Kasumi-1 (cell line): ENCODE measurements at places on chromosomes 4 and X.
A peak's percentile ranks its signal among the peaks of the same experiment; 100 is the strongest.

GRCh38 chr4:151581570-151581969 lies 172.6 kb downstream of the FHIP1A start:
- no peak for DNase-seq

DNA sequence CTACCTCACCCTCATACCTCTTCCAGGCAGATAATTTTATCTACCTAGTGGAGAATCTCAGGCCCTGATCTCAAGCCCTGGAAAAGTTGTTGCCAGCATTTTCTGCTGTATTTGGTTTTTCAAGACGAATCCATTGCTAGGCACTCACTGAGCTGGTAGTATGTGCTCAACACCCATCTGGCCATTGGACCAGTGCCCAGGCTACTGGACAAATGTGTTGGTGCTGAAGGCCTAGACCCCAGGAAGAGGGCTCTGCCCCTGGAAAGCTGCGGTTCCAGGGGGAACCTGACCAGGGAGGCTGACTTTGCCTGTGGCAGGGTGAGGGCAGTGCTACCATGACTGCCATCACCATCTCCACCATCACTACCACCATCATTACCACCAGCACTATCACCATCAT lies 72.4 kb downstream of the PSAPL1 start:
- no peak for DNase-seq

GRCh38 chrX:65706041-65706828 lies 38.8 kb downstream of the MSN start:
- no peak for DNase-seq

DNA sequence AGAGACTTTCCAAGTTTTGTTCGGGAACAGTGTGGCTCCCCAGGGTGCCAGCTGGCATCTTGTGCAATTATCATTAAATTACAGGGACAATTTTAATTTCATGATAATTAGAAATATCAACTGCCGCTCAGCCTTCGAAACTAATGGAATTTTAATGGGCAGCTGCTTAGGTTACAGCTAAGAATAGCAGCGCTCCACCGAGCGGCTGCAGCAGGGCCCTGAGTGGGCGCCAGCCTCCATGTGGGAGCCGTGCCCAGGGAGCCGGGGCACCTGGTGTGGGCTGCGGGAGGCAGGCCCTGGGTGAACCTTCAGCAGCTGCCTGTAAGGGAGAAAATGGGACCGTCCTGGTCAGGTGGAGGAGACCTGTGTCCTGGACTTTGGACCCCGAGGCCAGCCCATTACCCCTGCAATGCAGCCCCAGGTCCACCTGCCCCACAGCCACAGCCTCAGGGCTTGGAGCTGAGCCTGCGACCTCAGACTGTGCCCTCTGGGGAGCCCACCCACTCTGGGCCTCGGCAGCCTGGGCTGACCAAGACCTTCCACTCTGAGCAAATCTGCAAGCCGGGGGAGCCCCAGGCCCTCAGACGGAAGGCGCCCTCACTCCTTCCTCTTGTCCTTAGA lies 21.1 kb downstream of the MSANTD1 start:
- DNase-seq, result no peak

GRCh38 chr4:109730619-109731545 lies 1.0 kb upstream of the PLA2G12A start:
- DNase-seq, result no peak

DNA sequence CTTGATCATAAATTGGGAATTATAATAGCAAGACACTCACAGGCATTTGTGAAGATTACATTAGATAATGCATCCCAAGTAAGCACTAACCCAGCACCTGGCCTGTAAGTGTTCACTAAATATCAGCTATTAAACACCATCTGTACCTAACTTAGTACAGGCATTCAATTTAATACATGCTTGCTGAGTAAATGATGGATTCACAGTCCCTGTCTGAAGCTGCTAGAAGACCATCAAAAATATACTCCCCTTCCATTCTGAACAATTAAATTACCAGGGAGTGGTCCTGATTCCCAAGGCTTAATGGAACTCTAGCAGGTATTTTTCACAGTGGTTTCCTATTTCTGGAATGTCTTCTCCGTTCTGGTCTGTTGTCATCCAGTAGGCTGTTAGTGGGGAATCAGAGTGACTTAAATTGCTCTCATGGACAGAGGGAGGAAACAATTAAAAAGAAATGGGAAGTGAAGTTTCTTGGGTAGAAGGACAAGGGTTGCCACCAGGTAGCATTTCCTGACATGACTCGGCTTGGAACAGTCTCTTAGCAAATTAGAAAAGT lies 233.9 kb downstream of the PTTG2 start:
- DNase-seq, result no peak

DNA sequence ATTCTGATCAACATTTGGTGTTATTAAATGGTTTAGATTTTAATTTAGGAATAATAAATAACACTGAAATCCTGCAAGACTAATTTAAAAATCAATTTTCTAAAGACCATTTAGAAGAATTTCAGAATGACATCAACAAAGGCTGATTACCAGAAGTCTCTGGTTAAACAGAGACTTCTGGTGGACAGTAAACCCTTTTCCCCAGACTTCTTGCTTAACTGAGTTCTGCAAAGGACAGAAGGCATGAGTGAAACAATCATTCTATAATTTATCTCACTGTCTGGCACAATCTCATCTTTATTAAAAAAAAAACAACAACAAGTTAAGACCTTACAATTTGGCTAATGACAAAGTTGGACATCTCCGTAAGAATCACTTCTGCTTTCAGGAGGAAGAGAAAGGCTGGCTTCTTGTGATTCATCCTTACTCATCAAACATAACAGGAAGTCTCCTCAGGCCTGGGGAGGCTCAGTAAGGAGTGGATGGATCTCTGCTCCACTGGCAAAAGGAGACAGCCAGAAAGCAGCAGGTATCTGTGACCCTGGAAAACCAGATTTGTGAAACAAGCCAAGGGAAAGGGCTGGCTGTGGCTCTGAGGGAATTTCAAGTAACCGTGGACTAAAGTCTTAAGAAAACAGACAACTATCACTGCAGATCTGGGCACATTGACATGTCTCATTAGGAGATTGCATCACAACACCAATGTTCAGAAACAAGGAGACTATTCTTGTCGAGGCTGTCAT lies 908 bp upstream of the TLR6 start:
- peak; percentile 90 for DNase-seq

GRCh38 chrX:34528081-34528480 lies 129.0 kb downstream of the TMEM47 start:
- DNase-seq, result no peak

DNA sequence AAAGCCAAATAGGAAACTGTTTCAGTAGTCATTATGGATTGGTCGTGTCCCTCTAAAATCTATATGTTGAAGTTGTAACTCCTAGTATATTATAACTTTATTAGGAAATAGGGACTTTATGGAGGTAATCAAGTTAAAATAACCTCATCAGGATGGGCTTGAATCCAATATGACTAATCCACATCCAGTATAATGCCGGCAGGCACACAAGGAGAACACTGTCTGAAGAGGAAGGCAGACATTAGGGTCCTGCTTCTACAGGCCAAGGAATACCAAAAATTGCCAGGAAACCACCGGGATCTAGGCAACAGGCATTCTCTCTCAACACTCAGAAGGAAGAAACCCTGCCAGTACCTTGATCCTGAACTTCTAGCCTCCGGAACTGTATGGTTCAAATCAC lies 130.3 kb downstream of the ATP10D start:
- no peak for DNase-seq

- DNase-seq, result no peak
Measured at GRCh38 chr4:5055411-5055810, 4.1 kb downstream of the STK32B start.

DNA sequence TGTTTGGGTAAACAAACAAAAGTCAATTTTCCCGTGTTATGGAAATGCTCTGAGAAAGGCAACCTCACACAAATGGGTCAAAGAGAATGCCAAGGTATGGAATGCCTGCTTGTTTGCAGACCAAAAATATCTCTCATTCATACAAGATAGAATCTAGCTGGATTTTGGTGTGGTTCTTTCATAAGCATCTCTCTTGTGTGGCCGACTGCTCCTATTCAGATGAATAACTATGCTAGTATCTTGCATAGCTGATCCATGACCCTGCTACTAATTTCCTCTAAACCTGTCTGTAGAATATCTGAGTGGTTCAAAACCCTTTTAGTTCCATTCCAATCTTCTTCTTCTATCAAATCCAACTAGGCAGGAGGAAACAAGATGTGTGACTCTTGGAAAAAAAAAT lies 28.2 kb upstream of the SORBS2 start:
- no peak for DNase-seq

DNA sequence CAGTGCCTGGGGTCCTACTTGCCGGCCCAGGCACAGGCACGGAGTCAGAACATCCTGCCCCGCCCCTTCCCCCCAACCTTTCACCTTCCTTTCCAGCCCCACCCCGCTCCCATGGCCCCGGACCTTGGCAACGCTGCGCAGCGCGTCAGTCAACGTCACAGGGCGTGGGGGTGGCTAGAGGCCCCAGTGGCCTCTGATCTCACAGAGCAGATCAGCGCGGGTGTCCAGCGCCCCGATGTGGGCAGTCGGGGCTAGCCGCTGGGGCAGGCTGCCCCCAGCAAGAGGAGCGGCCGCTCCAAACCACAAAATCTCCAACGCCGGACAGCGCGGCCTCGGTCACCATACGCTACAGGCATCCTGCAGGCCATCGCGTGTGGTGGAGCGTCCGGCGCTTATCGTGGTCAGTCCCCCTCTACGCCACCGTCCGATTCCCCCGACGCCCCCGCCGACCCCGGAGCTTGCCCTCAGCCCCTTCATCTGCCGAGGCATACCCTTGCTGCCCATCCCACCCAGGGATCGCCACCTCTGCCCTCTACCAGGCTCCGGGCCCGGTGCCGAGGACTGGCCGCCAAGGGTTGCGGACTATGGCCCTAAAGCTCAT lies 69.6 kb upstream of the APOOL start:
- DNase-seq, result no peak

DNA sequence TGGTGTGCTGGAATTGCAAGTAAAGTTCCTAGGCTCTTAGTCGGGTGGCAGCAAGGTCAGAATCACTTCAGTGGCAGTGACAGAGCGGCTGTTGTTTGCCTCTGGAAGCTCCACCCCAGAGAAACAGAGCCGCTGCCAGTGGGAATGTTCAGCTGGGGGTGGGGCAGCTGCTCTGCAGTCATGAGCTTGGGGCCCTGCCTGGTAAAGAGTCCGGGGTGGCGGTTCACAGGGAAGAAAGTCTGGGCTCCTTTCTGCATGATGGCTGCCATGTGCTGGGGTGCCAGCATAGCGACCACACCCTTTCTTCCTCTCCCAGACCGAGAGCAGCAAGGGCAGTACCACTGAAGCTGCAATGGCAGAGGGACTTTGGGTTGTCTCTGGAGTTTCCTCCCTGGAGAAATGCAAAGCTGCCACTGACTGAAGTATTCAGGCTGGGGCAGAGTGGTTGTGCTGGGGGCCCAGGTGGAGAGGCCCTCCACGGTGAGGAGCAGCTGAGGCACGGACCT lies 108.8 kb upstream of the CENPE start:
- no peak for DNase-seq

DNA sequence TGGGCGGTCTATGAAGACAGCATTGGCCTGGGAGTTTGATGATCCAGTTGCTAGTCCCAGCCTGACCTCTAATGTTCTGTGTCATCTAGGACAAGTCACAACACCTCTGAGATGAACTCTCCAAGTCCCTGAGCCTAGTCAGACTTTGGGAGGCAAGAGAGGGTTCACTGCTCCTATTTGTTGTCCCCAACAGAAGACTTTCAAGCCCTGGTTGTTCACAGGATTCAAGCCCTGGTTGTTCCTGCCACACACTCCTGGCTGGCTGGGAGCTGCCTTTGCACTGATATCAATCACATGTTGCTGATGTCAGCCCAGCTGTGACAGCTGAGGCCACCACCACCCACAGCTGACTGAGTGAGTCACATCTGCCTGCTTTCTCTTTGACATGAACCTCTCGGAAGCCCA lies 253.2 kb upstream of the RASGEF1B start:
- peak; percentile 32 for DNase-seq

- no peak for DNase-seq
Measured at GRCh38 chr4:3323071-3323481, 30.3 kb downstream of the RGS12 start.

DNA sequence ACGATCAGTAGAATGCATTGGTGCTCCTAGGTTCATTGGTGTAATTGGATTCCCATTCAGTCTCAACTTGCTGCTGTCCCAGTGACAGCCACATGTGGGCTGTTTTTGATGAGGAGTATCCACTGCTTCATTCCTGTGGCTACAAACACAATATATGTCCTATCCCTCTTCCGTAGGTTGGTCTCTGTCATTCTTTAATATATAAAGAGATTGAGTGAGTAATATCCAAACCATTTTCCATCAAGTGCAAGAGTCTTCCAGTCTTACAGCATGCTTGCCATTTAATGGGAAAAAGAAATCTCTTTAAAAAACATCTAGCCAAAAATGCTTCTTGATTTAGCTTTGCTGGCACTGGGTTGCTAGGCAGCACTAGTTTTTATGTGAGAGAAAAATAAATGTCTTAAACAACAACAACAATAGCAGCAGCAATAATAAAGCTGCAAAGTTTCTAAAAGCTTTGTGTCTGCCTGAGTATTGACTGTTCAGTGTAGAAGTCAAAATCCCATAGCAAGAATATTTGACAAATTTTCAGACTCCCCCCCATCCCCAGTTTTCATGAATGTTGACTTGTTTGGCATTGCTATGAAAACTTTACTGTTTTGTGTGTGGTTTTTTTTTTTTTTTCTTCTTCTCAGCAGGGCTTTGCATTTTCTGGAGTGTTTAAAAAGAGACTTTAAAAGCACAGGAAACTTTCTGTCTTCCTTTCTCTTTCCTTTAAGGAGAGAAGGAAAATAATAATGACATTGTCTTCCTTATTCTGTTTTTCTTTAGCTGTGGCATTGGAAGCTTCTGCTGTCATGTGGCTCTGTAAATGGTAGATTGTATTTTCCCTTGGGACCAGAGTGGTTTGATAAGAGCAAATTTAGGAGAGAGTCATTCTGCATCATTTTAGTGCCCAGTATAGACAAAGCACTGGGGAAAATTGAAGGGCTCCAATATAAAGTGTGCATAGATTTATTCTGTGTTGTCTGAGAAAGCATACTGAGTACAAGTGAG lies 244.3 kb downstream of the ARHGAP10 start:
- no peak for DNase-seq

DNA sequence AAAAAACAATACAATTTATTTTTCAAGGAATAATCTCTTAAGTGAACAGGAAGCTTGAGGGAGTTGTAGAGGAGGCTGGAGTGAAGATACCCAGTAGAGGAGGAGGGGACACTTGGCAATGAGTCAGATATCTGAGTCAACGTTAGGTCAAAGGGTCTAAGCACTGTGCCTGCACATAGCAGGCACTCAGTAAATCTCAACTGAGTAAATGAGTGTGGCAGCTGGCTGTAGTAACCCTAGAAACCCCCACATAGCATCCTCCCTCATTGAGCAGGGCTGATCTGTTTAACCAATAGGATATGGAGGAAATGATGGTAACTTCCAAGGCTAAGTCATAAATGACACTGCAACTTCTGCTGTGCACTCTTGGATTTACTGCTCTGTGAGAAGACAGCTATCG lies 186.0 kb upstream of the FAM241A start:
- no peak for DNase-seq
